ENCODE measurements at places on chromosomes 1 and 21. TPM values are rescaled to one million over a fixed set of nuclear protein-coding genes. Genes with fewer than 3 reads are reported as not detected.

Gene MATN1
- 0.34 TPM for total RNA-seq

Gene TFF3
- total RNA-seq: 0.84 TPM

Gene C2CD2
- 8.3 TPM for total RNA-seq

Gene C1QC
- not detected for total RNA-seq

- H3K36me3 ChIP-seq: no peaks in the 10 kb centered on the region
- H3K4me1 ChIP-seq: peaks cover 69% of the 10 kb centered on the region
- peak; percentile 60 for DNase-seq
- H3K27me3 ChIP-seq: no peaks in the 10 kb centered on the region
These were observed 15.0 kb downstream of the NES start for GRCh38 chr1:156662005-156662799.

DNA sequence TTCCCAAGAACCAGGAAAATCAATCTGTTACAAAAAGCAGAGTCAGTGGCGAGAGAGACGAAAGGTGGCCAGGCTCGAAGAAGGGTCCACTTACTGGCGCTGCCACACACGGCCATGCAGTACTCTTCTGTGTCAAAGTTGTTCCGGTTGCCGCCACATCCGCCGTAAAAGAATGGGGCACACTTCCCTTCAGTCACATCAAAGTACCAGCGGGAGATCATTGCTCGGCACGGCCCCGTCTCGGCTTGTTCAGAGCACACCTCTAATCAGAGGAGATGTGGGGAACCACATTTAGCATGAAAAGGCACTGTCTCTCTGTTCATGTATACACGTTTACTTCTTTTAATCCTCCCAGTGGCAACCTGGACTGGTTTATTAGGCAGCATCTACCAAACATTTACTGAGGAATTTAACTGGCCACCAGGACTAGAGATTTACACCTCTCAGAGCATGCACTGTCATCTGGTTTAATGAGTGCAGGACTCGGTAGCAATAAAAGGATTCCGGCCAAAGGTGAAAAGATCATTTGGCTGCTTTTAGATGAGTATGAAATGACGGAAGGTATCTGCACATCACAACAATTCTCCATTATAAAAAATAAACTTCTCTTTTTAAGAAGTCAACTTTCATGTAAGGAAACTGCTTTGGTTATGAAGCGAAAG is 170.5 kb downstream of the APP start:
- no peaks in the 10 kb centered on the region for H3K4me1 ChIP-seq
- H3K27ac ChIP-seq: no peak overlapping the region
- H3K4me3 ChIP-seq: no peak overlapping the region
- peaks cover 4% of the 10 kb centered on the region for H3K36me3 ChIP-seq
- no peaks in the 10 kb centered on the region for H3K27me3 ChIP-seq

GRCh38 chr1:214228976-214229375 is 52.0 kb upstream of the SMYD2 start:
- H3K4me3 ChIP-seq: no peak overlapping the region
- DNase-seq: no peak
- H3K27me3 ChIP-seq: no peaks in the 10 kb centered on the region
- H3K27ac ChIP-seq: no peak overlapping the region

DNA sequence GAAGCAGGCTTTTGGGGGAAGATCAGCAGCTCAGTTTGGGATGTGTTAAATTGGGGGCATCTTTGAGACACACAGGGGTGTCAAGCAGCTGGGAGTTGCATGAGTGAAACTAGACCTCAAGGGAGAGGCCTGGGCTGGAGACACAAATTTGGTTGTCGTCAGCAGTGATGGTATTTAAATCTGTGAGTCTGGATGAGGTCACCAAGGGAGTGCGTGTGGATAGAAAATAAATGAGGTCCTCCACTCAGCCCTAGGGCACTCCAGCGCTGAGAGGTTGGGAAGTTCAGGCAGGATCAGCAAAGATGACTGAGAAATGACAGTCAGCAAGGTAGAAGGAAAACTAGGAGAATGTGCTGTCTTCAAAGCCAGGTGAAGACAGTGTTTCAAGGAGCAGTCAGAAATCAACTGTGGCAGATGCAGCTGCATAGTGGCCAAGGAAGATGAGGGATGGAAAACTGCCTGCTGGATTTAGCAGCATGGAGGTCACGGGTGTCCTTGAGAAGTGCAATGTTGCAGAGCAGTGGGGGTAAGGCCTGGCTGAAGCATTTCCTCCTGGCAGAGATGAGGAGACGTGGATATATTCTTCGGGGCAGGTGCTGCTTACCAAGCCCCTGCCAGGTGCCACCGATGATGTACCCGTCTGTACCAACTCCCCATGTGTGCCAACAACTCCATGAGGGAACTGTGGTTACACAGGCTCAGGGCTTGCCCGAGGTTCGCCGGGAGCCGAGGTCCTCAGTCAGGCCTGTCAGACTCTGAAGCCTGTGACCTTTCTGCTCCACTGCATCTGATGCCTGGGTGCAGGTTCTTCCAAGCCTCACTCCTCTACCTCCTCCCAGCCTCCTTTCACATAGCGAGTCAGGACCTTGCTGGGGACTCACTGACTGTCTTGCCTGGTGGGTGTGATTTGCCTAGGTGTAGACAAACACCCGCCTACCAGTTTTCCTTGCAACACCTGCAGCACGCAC is 11.3 kb downstream of the MAP7D1 start:
- peak; percentile 60 for DNase-seq
- no peaks in the 10 kb centered on the region for H3K27me3 ChIP-seq
- no peak overlapping the region for H3K4me3 ChIP-seq
- H3K36me3 ChIP-seq: peaks cover 30% of the 10 kb centered on the region
- H3K27ac ChIP-seq: peak overlapping the region; percentile 80

- H3K4me1 ChIP-seq: peaks cover 2% of the 10 kb centered on the region
- H3K27ac ChIP-seq: no peak within 1 kb of the TSS
- H3K27me3 ChIP-seq: peaks cover 24% of the 10 kb centered on the region
- DNase-seq: no peak
- no peak within 1 kb of the TSS for H3K4me3 ChIP-seq
- H3K36me3 ChIP-seq: no peaks in the 10 kb centered on the region
These were observed at the start of gene ATP1A2 for GRCh38 chr1:160115545-160116282. ATP1A2 (plus strand) TSS chr1:160115759; CDS start chr1:160115862, 103 bp downstream.

- peaks cover 12% of the 10 kb centered on the region for H3K4me1 ChIP-seq
- H3K4me3 ChIP-seq: peak overlapping the region; percentile 69
- peak; percentile 32 for DNase-seq
- no peaks in the 10 kb centered on the region for H3K36me3 ChIP-seq
- H3K27ac ChIP-seq: no peak overlapping the region
These were observed 462 bp upstream of the TLCD4 start for GRCh38 chr1:95116580-95117206.
